Stimulated activated CD8-positive, alpha-beta memory T cell treated with anti-CD3 and anti-CD28 coated beads, Interleukin-4, amount 100 ng/mL, for 4 hours (primary cell): ENCODE measurements at places on chromosomes 16 and 17.

- DNase-seq, result no peak
Observed at GRCh38 chr16:17277981-17278381, 192.8 kb downstream of the XYLT1 start.

DNA sequence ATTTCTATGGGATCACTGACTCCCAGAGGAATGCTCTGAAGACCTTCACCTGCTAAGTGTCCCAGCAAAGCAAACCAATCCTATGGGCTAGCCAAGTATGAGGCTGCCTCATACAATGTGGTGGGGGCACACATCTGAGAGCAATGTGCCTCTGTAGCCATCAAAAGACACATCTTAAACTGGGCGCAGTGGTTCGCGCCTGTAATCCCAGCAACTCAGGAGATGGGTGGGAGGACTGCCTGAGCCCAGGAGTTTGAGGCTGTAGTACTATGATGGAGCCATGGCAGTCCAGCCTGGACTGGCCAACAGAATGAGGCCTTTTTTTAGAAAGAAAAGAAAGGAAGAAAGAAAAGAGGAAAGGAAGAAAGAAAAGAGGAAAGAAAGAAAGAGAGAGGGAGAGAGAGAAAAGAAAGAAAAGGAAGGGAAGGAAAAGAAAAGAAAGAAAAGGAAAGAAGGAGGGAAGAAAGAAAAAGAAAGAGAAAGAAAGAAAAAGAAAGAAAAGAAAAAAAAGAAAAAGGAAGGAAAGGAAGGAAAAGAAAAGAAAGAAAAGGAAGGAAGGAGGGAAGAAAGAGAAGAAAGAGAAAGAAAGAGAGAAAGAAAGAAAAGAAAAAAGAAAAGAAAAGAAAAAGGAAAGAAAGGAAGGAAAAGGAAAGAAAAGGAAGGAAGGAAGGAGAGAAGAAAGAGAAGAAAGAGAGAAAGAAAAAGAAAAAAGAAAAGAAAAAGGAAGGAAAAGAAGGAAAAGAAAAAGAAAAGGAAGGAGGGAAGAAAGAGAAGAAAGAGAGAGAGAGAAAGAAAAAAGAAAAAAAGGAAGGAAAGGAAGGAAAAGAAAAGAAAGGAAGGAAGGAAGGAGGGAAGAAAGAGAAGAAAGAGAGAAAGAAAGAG lies 430.3 kb downstream of the SLC39A11 start:
- no peak for DNase-seq

GRCh38 chr16:77002644-77003043 lies 188.3 kb upstream of the MON1B start:
- no peak for DNase-seq

DNA sequence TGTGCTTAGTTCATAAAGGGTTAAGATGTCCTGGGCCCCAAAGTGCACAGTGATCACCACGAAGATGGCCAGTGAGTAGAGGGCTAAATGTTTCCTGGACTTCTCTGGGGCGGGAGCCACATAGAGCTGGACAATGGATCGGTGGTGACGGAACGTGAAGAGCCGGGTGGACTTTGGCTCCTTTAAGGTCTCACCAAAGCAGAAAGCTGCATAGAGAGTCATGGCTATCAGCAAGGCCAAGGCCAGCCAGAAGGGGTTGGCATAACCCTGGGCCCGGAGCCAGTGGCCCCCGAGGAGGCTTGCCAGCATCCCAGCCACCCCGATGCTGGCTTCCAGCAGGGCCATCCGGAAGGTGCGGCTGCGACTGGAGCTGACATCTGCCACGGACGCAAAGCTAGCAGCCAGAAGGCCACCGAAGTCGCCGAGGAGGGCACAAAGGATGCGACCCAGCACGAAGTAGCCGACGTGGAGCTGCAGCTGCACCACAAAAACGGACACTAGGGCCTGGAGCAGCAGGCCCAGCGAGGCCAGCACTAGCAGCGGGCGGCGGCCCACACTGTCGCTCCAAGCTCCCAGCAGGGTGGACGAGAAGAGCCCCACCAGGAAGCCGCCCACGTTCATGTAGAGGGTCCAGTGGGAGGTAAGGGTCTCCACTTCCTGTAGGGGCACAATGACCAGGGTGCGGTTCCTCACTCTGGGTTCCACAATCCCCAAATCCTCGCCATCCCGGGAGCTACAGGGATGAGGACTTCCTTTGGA lies 1.0 kb downstream of the SLC46A1 start:
- no peak for DNase-seq
